ENCODE measurements at places on chromosomes 7 and 10.

- DNase-seq, result no peak
These were observed 355.8 kb downstream of the RPS24 start for GRCh38 chr10:78389419-78389818.

DNA sequence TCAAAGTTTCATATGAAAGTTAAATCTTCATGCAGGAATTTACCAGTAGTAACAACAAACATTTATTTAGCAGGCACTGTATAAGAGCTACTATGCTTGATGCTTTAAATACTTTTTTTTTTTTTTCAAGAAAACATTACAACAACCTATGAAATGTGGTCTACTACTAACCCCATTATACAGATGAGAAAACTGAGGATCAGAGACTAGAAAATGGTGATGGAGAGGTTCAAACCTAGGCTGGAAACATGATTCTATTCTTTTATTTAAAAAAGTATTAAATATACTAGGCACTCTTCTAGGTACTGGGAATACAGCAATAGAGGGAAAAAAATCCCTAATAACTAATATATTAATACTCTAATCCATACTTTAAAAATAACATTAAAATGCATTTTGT, 40.6 kb upstream of the TMEM168 start:
- no peak for DNase-seq

GRCh38 chr7:110922906-110923305, 168.0 kb upstream of the LRRN3 start:
- DNase-seq, result no peak

DNA sequence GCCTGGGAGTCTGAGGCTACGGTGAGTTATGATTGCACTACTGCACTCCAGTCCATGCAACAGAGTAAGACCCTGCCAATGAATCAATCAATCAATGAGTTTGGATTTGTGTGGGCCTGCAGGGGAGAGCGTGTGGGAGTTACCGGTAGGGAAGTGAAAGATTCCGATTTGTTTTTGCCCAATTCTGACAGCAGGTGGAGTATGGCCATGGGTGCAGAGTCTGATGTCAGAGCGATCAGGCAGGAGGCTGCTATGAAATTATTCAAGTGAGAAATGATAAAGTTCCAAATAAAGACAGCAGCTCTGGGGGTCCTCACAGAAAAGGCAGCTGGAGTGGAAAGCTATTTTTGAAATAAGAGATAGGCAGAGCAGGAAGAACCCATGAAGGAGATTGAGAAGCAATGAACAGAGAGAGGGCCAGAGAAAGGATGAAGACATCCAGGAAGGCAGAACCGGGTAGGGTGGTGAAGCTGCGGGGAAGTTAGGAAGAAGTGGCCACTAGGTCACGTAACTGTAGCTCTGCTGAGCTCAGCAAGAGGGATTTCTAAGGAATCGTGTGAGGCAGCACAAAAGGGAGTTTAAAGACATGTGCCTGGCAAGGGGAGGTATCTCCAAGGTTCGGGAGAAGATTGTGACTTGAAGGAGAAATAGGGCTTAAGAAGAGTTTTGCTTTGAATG, 93.7 kb upstream of the NMT2 start:
- no peak for DNase-seq

- no peak for DNase-seq
These were observed 41.7 kb downstream of the ZWINT start for GRCh38 chr10:56319386-56319785.

GRCh38 chr10:43570971-43571370, 3.4 kb downstream of the ZNF239 start:
- DNase-seq, result no peak

DNA sequence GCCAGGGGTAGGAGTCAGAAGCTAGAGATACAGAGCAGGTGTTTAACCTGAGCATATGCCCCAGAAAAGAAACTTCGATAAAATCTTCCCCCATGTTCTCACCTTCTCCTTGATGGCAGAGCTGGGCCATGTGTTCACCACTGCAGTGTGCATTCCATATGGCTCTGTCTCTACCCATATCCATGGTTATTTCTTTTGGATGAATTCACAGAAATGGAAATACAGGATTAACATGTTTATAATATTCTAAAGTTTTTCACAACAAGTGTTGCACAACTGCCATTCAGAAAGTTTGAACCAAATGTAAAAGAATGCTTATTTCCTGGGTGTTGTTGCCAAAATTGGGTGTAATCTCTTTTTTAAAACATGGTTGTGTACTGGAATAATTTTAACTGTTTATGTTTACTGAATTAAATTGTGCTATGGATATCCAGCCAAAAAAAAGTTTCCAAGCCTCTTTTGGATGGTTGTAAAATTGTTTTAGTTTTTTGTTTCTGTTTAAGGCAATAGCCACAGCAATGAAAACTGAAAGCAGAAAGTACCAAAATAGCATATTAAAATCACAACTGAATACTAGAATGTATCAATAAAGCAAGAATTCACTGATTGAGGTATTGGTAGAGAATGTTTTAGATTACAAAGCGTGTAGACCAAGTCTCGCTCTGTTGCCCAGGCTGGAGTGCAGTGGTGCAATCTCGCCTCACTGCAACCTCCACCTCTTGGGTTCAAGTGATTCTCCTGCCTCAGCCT, 19.9 kb upstream of the CCNY start:
- DNase-seq, result no peak

DNA sequence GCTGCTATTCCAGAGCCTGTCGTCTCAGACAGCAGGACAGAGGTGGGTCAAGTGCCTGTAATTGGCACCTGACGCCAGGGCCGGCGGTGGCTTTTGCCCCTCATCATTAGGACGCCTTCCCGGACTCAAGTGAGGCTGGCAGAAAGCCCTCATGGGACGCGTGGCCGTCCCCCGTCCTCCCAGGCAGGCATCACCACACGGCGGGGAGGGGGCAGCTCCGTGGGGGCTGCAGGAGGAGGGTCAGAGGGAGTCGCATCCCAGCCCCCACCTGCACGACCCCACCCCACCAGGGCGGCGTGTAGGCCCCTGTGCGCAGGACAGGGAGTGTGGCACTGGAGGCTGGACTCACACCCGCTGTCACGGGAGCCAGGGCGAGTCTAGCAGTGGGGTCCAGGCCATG, 16.3 kb downstream of the CFAP46 start:
- no peak for DNase-seq

DNA sequence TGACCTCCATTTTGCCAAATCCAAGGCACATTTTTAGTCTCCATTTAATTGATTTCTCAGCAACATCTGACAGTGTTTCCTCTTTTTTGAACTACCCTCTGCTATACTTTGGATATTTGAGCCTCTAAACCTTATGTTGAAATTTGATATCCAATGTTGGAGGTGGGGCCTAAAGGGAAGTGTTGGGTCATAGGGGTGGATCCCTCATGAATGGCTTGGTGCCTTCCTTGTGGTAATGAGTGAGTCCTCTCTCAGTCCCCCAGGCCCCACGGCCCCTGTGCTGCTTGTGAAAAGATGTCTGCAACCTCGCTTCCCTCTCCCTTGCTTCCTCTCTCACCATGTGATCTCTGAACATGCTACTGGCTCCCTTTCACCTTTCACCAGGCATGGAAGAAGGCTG, 96.8 kb upstream of the DGKB start:
- no peak for DNase-seq

DNA sequence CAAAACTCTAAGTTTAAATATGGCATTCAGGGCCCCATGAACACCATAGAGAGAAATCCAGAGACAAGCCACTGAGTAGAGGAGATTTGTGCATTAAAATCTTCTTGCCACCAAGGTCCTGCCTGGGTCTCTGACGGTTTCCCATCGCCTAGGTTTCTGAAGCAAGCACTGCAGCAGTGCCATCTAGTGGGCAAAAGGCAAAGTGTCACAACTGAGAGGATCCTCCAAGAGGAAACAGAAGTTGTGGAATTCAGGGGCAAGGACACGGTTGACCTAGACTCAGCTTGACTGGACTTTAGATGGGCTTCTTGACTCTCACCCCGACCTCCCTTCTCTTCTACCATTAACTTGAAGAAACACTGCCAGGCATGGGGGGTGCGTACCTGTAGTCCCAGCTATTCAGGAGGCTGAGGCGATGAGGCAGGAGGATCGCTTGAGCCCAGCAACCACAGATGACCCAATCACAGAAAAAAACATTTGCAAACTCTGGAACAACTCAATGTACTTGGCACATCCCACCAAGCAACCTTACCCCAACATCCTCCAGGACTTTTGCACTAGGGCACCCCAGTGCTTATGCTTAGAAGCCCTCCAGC, 604.1 kb downstream of the GALNT17 start:
- DNase-seq, result peak; percentile 33

DNA sequence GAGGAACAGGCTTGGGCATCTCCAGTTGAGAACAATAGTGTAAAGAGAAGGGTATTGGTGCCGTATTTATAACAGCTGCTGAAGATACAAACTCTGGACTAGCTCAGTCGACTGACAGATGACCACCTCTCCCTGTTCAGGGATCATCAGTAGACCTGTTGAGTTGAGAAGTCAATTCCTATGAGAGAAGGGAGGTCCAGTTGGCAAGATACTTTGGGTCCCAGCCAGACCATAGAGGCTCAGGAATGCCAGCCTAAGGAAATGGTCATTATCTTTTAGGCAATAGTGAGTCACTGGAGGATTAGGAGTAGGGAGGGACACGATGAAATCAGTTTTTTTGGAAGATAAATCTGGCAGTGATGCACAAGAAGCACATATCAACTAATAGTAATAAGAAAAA, 202.9 kb downstream of the TRIL start:
- DNase-seq, result no peak

DNA sequence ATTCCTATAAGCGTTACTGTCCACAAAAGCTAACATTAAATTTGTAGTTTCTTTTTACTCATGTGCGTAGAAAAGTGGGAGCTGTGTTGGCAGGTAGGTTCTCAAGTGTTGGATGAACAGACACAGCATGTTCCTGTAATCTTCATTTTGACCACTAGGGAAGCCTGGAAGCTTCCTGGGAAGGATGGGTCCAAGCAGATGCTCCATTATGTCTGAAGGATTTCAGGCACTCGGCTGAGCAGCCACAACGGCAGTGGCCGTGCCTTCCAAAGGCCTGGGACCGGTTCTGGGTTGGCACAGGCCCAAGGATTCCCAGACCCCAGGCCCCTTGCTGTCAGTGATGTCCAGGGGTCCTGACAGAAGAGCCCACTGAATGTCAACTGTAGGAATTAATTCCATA, 386.3 kb downstream of the TNS3 start:
- no peak for DNase-seq

GRCh38 chr10:109952526-109952925, 29.2 kb upstream of the XPNPEP1 start:
- no peak for DNase-seq

DNA sequence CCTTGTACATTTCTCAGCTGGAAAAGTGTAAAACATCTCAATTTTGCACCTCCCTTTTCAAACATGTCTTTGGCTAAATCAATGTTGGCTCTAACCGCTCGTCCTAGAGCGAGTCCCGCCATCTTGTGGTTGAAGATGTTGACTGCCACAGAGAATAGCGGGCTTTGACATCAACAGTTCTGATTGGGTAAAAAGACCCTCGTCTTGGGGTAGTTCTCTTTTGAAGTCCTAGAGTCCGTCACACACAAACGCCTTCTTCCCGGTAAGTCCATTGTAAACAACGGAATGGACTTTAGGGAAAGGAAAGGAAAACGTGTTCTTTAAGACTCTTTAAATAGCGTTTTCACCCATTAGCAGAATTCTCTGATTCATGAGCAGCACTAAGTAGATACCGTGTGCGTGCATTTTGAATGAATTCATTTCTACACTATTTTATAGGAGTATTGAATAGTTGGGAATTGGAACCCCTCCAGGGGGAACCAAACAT, 452 bp upstream of the RPP30 start:
- peak; percentile 66 for DNase-seq

- DNase-seq, result no peak
These were observed 514.3 kb upstream of the ADARB2 start for GRCh38 chr10:2251631-2252030.

DNA sequence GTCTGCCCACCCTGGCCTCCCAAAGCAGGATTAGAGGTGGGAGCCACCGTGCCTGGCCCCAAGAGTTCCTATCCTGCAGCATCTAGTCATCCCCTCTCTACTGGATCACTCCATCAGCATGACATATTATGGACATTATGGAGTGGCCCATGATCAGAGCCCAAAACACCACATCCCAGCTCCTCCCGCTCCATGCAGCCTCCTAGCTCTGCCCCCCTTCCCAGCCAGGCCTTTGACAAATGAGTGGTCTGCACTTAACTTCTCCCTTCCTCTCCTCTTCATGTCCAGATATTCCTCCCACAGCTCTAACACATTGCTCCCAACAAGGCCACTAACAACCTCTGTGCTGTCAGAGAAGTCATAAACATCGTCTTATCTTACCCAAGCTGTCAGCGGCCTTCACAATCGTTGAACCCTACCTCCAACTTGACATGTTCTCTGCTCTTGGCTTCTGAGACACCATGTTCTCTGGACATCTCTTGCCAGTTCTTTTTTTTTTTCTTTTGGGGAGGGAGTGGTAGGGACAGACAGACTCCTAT, 187.6 kb downstream of the NSUN6 start:
- no peak for DNase-seq

- DNase-seq, result no peak
These were observed 956 bp upstream of the KLHDC10 start for GRCh38 chr7:130069179-130069977.

DNA sequence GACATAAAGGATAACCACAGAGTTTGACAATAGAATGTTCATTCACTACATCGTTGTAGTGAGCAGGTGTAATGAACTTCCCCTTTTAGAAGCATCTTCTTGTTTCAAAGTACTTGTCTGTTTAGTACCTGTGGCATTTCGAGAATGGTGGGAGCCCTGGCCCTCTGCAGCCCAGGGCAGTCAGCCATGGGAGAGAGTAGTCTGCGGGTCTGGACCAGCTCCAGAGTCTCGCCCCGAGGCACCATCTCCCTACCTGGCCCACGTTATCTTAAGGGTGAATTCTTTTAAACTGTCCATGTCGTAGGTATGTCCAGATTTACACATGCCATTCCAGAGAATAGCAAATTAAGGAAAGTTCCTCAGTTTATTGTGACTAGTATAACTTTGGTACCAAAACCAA, 99.7 kb downstream of the BMPR1A start:
- no peak for DNase-seq

GRCh38 chr10:124484031-124484430, 22.4 kb downstream of the LHPP start:
- no peak for DNase-seq

DNA sequence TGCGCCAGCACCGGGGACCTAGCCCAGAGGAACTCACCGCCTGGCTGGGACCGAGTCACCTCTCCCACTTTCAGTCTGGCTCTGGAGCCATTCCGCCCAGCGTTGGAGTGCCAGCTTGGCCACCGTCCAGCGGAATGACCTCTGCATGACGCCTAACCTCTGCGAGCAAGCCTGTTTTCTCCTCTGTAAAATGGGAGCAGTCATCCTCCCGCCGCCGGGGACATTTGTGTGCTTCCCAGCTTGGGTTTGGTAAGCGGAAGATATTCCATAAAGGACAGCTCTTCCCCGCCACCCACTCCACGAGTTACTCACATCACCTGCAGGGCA, 1.3 kb upstream of the ZCCHC24 start:
- DNase-seq, result no peak

DNA sequence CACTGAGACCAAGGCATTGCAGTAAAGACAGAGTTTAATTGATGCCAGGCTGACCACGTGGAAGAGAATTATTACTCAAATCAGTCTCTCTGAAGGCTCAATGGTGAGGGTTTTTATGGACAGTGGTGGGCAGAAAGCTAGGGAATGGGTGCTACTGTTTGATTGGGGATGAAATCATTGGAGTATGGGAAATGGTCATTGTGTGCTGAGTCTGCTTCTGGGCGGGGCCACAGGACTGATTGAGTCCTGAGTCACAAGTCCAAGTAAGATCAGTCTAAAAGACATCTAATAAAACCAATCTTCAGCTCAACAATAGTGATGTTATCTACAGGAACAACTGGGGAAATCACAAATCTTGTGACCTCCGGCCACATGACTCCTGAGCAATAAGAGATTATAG, 868.4 kb downstream of the SORCS3 start:
- DNase-seq, result no peak

GRCh38 chr10:1190791-1191490, 134.8 kb downstream of the WDR37 start:
- DNase-seq, result no peak

All from CD4-positive, alpha-beta T cell treated with Interleukin-17A for 1 hour (primary cell).